ENCODE measurements at places on chromosomes 1 and 21.

DNA sequence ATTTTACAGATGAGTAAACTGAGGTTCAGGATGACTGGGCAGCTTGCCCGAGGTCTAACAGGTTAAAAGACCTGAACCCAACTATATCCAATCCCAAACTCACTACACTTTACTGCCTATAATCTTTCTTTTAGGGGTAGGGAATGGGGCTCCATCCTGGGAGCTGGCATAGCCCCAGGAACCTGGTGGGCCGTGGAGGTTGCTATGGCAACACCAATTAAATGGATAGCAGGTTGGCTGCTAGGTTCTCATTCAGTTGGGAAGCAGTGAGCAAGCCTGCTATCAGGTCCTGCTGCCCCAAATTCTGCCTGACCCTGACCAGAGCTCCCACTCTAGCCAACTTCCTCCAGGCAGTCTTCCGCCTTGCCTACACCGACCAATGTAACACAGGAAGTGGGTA is 40.9 kb downstream of the LRP8 start:
- DNase-seq, result no peak

DNA sequence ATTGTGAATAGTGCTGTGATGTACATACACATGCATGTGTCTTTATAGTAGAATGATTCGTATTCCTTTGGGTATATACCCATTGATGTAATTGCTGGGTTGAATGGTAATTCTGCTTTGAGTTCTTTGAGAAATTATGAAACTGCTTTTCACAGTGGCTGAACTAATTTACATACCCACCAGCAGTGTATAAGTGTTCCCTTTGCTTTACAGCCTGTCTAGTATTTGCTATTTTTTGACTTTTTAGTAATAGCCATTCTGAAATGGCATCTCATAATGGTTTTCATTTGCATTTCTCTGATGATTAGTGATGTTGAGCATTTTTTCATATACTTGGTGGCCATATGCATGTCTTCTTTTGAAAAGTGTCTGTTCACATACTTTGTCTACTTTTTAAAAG is 54.5 kb upstream of the FAM78B start:
- DNase-seq, result no peak

- DNase-seq, result no peak
These were observed 11.5 kb upstream of the BGLAP start for GRCh38 chr1:156230473-156230837.

- no peak for DNase-seq
These were observed 40.5 kb downstream of the AK5 start for GRCh38 chr1:77322061-77322900.

DNA sequence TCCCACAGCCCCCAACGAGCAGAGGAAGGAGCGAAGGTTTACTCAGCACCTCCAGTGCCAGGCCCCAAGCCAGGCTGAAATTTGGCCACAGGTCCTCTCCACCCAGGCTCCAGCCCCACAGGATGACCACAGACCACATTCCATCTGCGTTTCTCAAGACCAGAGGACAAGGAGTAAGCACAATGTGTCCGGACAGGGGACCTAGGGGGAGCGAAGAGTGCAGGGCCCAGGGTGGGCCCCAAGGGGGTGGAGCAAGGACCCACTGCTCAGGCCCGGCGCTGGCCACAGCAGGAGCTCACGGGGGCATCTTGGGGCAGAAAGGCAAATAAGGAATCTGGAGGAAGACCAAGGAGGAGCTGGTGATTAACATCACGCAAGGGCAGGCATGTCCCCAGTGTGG is 100.5 kb downstream of the NPHP4 start:
- no peak for DNase-seq

Data from suppressor macrophage treated with lipopolysaccharide for 1 hour (primary cell).